Bronchial epithelial cell (primary cell): ENCODE measurements at places on chromosomes 11 and 22.

- peak; percentile 20 for DNase-seq
Measured at GRCh38 chr22:28801845-28802594, 1.7 kb upstream of the XBP1 start.

DNA sequence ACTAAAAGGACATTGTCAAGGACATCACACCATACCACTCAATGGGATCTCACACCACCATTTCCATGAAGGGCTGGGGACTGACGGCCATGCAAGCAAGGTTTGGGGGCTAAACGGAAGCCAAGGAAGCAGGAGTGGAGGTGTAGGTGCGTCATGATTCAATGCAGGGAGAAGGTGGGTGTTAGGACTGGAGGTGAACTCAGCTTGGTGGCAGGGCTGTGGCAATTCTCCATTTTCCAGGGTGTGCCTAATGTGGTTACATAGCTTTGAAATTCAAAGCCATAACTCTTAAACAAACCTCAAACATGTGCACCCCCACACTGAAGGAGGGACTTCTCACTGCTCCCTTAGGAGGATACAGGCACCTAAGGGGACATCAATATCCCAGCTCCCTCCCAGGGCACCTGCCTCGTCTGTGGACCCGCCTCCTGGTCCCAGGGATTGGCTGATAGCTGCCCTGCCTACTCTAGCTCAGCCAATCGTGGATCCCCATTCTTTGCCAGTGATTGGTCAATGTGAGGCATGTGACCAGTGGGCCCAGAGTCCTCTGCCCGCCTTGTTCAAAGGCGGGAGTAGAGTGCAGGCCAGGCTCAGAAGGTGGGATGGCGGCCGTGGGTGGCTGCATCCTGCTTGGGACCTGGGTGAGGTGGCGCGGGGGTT lies 64.6 kb downstream of the CTTN start:
- DNase-seq = no peak

GRCh38 chr11:86816251-86816726 lies 15.9 kb downstream of the PRSS23 start:
- peak; percentile 30 for DNase-seq

DNA sequence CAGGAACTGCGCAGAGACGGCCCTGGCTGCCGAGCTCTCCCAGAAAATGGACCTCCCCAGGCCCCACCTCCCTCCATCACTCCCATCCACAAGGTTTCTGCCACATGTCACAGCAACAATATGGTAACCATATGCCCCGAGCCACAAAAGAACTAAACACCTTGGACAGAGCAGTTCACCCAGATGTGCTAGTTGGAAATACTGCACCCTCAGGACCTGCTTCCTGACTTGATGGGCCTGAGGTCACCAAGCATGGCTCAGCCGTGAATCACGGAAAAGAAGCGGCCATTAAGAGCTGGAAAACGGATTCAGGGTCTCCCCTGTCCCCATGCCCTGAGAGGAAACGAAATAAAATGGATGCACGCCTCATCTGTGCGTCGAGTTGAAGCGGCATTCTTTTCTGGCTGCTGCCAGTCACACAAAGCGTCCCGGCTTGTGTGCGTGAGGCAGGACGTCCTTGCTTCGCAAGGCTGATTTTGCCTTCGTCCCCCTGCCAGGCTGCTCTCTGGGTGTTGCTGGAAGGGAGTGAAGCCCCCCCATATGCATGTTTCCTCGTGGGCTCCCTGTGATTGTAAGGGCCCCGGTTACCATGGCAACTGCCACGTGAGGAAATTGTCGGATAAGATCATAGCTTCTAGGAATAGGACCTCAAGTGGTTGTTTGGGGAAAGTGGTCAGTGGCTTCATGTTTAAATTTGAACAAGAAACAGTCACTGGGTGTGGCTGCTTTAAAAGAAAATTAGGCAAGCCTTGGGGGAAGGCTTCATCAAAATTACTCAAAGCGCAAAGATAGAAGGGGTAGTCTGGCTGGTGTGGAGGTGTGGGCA lies 51.7 kb downstream of the FLI1 start:
- no peak for DNase-seq

DNA sequence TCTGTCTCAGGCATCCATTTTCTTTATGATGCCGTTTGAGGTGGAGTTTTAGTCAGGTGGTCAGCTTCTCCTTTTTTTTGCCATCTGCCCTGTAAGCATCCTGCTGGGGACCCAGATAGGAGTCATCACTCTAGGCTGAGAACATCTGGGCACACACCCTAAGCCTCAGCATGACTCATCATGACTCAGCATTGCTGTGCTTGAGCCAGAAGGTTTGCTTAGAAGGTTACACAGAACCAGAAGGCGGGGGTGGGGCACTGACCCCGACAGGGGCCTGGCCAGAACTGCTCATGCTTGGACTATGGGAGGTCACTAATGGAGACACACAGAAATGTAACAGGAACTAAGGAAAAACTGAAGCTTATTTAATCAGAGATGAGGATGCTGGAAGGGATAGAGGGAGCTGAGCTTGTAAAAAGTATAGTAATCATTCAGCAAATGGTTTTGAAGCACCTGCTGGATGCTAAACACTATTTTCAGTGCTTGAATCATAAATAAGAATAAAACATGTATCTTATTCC lies 10.9 kb upstream of the HBE1 start:
- DNase-seq = peak; percentile 99

DNA sequence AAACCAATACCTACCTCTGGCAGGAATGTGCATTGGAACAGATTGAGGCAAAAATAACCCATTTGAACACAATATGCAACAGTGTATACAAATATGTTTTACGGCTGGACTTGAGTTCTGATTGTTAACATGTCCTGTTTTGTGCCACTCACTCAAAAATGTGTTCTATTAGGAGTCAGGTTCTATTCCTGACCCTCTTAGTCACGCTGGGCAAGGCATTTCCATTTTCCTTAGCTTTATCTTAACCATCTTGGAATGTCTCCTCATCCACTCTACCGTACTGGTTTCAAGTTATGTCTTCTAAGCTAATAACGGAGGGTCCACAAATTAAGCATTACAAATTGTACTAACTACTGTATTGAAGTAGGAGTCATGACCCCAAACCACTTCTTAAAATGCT lies 78.6 kb downstream of the MAML2 start:
- no peak for DNase-seq

- DNase-seq = peak; percentile 71
Measured at GRCh38 chr11:118438314-118438931, 2.1 kb downstream of the KMT2A start.

- no peak for DNase-seq
Measured at GRCh38 chr11:77126861-77127234, 1.2 kb upstream of the MYO7A start.
